CD4-positive, alpha-beta T cell treated with Interleukin-10 for 1 hour (primary cell): ENCODE measurements at places on chromosomes 2 and 18.

DNA sequence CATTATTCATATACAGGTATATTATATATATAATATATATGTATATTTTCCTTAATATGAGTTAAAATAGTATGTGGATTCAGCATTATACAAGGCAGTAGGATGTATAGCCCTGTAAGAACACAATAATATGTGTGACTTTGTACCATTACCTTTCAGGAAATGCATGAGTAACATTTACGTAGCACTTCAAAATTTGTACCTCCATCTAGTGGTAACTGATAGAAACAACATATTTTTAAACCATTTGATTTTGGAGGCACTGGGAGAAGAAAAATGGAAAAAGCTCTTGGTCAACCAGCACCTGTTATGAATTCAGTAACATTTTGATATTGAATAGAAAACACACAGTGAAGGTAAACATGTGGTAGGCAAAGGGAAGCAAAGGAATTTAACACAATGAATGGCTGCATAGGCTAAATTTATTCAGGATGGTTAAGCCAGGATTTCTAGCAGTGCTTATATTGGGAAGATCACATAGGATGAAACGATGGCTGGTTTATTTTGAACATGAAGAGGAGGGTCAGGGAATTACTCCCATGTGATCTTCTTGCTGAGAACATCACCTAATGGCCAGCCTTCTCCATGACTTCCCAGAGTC lies 565.5 kb downstream of the CCDC85A start:
- DNase-seq, result no peak

DNA sequence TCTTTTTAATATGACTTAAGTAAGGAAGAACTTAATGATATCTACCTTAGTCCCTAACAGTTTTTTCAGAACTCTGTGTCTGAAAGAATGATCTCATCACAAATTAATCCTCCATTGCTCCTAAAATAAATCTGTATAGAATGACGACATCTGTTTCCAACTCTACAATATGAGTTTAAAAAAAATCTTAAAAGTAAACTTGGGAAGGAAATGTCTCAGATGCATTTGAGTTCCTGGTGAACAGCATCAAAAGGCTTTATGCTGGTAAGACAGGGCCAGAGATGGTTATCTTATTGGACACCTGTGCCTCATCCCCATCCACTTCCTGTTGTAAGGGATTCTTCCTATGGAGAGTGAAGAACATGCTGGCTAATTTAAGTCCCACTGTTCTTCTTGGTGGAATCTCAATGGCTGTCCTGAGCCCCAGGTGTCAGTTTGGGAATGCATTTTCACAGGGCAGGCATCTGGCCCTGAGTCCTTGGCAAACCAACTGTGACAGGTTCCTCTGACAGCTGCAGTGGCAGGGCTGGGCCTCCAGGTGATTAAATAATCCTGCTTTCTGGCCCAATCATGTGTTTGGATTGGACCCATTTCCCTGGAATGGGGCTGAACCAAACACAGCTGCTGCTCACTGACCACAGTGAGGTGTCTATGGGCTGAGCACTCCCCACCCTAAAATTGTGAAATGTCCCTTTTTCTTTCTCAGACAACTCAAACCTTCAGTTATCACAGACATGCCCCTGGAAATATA lies 12.9 kb upstream of the NCKAP5 start:
- DNase-seq, result no peak

DNA sequence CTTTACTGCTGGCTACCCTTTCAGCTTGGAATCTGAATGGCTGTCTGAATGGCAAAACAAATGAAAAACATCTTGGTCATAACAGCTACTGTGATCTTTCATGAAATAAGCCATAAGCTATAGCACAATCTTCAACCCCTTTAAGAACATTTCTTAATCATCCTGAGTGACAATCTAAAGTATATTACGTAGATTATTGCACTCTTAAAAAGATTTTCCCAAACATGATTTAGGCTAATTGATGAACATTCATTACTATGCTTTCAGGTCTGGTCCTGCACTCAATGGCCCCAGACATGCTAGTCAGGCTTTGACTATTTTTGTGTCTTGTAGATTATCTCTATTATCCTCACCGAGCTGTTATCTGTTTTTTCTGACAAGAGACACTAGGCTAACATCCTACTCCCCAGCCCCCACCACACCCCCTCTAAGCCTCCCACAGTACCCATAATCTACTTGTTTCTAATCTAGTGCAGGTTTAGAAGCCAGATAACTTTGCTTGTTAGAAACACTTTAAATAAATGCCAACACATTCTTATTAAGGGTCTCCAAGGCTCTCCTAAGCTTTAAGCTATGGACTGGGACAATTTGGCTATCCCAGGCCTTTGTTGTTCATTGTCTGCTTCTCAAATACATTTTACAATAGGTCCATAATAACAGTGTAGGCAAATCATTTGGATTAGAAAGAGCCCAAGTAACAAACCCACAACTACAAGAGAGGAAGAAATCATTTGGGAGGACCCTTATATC lies 4.2 kb downstream of the SMAD2 start:
- no peak for DNase-seq

DNA sequence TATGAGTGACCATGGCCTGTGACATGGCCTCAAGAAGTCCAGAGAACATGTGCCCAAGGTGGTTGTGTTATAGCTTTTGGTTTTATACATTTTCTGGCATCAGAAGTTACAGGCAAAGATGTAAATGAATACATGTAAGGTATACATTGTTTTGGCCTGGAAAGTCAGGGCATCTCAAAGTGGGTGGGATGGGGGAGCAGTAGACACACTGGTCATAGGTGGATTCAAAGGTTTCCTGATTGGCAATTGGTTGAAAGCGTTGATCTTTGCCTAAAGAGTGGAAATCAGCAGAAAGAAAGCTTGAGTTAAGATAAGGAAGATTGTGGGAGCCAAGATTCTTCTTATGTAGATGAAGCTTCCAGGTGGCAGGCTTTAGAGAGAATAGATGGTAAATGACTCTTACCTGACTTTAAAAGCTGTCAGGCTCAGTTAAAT lies 62.1 kb upstream of the DYNAP start:
- DNase-seq, result no peak

- DNase-seq, result no peak
Observed at GRCh38 chr2:240300840-240301239, 134.6 kb upstream of the GPC1 start.

GRCh38 chr18:45839414-45840395 lies 14.2 kb downstream of the SIGLEC15 start:
- DNase-seq, result peak; percentile 40

- no peak for DNase-seq
Observed at GRCh38 chr2:111653103-111653624, 230.8 kb downstream of the ANAPC1 start.

GRCh38 chr18:57569133-57569532 lies 17.4 kb downstream of the FECH start:
- DNase-seq, result no peak

DNA sequence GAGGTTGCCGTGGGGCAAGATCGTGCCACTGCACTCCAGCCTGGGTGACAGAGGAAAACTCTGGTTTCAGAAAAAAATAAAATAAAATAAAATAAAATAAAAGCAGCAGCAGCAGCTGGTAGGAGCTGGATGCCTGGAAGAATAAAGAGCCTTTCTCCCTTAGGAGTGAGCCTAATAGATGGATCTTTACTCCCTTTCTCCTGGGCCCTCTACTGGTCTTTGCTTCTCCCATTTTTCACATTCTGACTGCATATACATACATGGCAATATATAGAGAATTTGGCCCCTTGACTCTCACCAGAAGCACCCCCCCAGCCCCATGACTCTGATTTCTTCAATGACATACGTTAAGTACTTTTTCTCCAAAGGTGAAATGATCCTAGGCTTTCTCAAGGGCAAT lies 9.8 kb upstream of the MALT1 start:
- no peak for DNase-seq

GRCh38 chr18:43692099-43692690 lies 414.9 kb upstream of the SYT4 start:
- no peak for DNase-seq

DNA sequence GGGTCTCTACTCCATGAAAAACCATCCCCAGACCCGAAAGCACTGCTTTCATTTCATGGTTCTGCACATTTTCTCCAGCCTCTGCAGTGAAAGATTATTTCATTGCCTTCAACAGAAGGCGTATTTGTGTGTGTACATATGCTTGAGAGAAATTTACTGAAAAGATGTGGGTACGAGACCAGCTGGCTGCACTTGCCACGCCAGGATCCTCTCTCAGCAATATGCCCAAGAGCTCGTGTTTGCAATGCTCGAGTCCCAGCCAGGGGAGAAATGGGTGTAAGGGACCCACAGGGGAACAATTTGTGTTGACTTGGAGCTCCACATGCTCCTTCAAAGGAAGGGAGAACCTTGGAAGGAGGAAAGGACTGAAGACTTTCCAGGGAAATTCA lies 37.3 kb downstream of the TMEM177 start:
- no peak for DNase-seq

GRCh38 chr2:48232351-48232750 lies 297.6 kb upstream of the STON1 start:
- no peak for DNase-seq

DNA sequence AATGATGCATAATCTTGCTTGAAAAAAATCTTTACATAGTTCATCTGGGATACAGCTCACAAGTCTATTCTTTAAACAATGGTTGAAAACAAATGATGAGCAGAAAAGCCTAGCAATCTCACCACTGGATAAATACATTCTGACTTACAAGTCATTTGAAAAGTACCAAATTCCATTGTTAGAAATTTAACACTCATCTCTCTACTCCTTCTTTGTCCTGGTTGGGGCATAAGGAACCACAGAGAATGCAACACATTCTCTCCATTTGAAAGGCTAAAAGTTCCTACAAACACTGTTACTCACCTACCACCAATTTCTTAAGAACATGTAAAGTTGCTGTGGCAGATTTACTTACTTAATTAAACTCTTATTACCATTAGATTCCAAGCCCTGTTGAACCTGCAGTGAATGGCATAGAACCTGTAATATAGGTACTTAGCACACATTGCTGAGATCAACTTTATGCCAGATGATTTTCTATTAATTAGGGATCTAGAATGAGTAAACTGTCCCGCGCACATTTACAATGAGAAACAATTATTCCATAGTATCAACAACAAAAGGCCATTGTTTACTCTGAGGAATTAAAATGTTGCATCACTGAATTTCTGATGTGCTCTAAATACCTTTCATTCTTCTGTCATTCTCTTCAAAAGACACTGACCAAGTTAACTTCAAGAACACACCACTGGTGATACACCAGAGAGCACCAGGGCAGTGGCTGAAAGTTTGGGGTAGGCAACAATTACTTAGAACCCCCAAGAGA lies 69.6 kb downstream of the CABYR start:
- no peak for DNase-seq

- no peak for DNase-seq
Observed at GRCh38 chr18:23943903-23944624, 70.5 kb upstream of the TTC39C start.

DNA sequence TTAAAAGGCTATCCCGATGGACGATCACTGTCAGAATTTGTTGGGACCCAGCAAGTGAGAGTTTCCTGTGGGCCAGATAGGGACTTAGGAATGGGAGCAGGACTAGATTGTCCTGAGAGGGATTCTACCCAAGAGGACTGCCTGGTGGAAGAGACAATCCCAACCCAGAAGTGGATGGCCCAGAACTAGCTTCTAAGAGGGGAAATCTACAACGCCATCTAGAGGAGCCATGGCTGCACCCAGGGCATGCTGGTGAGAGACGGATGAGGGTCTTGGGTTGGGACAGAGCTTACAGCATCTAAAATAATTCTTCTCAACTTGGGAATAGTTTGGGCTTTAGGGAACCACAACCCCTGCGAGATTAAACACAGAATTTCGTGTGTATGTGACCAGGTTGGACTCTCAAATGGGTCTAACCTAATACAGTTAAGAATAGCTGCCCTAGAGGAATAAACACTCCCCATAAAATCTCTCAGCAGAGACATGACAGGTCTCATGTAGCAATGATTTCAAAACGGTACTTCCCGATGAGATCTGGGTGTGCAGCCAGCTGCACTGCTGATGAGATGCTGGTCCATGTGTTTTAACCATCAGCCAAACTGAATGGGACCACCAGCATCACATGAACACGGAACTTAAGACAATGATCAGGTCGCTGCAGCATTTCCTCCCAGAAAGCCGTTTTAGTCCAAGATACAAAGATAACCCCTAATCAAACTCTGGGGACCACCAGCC lies 50.8 kb downstream of the CCBE1 start:
- no peak for DNase-seq

DNA sequence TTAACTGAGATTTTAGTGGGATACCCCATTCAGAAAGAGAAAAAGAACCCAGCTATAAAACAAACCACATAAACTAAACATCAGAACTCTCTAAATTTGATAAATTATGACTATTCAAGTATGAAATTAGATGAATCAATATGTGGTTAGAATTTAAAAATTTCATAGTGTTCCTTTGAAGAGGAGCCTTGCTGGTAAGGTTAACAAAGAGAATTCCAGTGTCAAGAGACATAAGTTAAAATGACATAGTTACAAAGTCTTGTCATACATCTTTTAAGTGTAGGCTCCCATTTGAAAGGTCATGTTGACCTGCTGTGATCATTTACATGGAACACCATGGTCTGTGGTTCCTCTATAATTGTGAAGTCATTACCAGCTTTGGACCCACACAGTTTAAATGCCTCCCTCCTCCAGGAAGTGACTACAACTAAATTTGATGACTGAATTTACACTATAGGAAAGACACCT lies 231.6 kb upstream of the ETAA1 start:
- DNase-seq, result no peak

DNA sequence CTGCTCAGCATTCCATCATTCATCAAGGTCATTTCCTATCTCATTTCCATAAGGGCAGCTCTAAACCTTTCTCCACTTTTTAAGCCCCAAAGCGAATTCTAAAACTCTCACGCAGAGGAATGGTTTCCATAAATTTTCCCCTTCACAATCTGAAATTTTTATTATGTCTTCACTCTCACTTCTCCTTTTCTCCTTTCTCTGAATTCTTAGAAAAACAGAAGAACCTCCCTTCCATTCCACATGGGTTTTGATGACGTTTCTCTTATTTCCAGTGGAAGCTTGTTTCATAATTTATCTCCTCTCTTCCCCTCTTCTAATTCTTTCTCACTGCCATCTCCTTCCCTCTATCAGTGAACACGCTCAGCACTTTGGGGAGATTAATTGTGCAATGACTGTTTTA lies 97.3 kb downstream of the SPATS2L start:
- DNase-seq, result no peak

DNA sequence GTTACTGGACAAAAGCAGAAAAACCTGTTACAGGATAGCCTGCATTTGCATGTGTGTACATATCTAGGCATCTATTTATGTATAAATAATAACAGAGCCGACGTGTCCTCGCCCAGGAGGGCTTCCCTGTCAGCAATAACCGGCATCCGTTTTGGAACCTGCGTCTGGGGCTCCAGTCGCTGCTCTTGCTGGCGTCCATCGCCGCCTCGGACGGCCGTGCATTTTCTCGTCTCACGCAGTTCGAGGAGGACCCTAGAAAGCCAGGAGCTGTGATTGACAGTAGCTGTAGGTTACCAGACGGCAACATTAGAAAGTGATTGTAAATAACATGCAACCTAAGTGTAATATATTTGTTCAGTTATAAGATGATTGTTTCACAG lies 132.6 kb downstream of the NFATC1 start:
- DNase-seq, result no peak

- peak; percentile 46 for DNase-seq
Observed at GRCh38 chr2:64283641-64284361, 139.6 kb upstream of the PELI1 start.

- DNase-seq, result no peak
Observed at GRCh38 chr2:176892676-176893226, 319.8 kb upstream of the HNRNPA3 start.
